ENCODE measurements at places on chromosomes 6 and 20.

DNA sequence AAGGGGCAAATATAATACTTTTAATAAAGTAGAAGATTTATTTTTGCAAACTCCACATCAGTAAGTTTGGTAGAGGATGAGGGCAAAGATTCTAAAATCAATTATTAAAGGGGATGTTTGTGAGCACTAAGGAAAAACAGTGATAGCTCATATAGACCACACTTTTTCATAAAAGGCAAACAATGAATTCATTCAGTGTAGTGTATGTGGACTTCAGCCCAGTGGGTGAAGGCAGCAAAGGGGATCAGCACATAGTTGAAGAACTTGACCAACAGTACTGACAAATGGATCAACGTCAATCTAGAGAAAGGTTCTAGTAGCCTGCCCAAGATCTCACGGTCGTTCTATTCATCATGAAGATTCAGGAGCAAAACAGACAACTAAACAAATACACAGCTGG lies 45.3 kb downstream of the MAK start:
- DNase-seq: no peak

DNA sequence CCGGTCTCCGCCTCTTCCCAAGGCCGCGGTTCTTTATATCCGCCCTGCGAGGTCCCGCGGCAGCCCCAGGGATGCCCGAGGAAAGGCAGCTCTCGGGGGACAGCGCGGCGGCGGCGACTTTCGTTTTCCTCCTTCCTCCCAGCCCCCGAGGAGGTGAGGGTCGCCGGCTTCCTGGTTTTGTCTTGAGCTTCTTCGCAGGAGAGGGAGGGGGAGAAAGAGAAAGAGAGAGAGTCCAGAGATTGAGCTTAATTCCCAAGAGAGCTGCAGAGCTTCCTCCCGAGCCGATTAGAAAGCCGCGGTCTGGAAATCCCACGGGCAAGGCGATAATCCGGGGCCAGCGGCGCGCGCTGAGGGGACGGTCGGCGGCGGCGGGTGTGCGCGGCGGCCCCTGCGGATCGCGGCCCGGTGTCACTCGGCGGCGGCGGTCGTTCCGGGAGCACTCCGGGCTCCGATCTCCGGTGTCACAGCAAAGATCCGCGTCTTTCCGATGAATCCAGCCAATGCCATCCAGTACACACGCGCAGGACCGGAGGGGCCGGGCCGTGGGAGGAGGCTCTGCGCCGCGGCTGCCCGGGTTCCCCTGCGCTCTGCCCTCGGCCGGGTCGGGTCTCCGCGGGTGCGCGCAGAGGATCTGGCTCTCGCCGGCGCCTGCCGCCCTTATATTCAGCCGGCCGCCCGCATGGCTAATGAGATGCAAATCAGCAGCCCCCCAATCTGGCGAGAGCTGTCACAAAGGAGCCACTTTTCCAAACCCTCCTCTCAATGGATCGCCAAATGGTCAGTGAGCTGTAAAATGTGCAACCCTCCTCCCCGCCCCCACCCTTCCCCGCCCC lies at the start of gene DLL1:
TSS of gene DLL1 (minus strand) at position 783 of the 833 bp plus-strand sequence. CDS start 939 bp downstream, outside the sequence.
- peak; percentile 67 for DNase-seq

GRCh38 chr6:142416179-142416578 lies 114.4 kb downstream of the ADGRG6 start:
- no peak for DNase-seq

DNA sequence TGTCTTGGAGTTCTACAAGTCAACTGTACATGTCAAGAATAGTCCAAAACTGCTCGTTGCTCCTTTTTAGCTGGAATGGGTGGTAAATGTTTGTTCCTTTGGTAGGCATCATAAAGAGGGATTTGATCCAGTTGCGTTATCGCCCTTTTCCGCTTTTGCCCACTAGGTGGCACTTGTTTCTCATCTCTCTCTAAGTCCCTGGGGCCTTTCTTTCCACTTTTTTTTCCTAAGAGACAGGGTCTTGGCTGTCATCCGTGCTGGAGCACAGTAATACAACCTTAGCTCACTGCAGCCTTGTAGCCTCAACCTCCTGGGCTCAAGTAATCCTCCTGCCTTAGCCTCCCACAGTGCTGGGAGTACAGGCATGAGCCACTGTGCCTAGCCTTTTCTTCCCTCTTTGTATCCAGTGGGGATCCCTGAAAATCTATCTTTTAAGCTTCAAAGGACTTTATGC lies 20.7 kb downstream of the GTPBP2 start:
- DNase-seq: peak; percentile 48

DNA sequence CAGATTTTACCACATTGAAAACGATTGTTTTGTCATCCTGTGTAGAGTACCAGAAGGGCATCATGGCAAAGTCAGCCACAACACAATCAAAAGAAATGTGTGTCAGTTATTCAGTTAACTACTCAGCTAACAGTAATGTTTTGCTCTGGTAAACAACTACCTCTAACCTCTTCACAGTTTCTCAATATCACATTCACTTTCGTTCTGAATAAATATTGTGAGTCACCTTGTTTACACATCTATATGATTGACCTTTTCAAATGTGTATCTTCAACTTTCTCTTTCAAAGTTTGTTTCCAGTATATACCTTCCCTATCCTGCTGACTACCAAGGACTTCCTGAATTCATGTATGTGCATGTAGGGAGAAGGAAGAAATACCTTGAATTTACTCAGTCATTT lies 216.6 kb upstream of the UFL1 start:
- DNase-seq: peak; percentile 7
